ENCODE measurements at places on chromosomes 7 and 10. TPM values are rescaled to one million over a fixed set of nuclear protein-coding genes. Genes with fewer than 3 reads are reported as not detected.

- no peak for DNase-seq
Observed at GRCh38 chr7:115145512-115145911, 223.6 kb downstream of the MDFIC start.

- no peak for DNase-seq
Observed at GRCh38 chr7:158257001-158257400, 330.6 kb downstream of the PTPRN2 start.

- no peak for DNase-seq
Observed at GRCh38 chr10:123018531-123018930, 9.7 kb downstream of the ACADSB start.

The NKX1-2 gene
- not detected for total RNA-seq

- DNase-seq = no peak
Observed at GRCh38 chr10:102497545-102497944, 5.0 kb downstream of the ACTR1A start.

- DNase-seq = no peak
Observed at GRCh38 chr10:102633287-102633686, 11.0 kb upstream of the TRIM8 start.
